ENCODE measurements at places on chromosomes 1 and 21. TPM values are rescaled to one million over a fixed set of nuclear protein-coding genes. Genes with fewer than 3 reads are reported as not detected.

DNA sequence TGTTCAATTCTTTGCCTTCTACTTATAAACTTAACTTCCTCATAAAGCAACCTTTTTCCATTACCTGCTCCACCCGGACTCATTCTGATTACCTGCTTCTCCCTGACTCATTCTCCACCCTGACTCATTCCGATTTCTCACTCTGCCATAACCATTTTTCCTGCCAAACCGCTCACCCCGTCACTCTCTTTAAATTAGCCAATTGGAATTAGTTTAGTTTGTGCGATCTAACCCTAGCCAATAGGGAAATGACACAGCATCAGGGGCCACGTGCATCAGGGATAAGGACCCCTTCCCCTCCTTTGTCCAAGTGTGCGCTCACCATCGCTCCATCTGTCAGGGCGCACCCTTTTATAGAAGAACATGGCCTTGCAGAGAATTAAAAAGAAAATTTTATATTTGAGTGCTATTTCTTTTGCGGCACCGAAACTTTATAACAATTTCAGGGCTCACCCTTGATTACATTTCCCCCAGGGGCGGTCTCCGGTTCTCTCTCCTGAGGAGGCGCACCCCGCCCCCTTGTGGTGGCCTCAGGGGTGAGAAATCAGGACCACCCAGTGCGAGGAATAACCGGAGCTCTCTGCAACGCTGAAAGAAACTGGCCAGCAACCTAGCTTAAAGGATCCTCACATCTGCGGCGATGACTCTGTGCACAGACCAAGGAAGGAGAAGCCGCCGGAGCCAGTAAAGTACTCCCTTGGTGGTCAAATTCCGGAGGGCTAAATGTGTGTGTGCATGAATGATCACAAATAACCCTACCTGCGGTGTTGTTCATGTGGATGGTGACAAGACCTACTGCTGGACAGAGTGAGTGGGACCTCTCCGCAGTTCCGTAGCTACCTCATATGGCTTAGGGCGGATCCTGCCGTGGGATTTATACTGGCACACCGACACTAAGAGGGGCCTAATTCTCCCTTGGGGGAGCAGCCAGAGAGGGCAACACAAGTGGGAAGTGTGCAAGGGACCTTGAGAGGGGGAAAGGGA is 30.3 kb upstream of the CBR3 start:
- H3K27me3 ChIP-seq: no peaks in the 10 kb centered on the region
- H3K36me3 ChIP-seq: no peaks in the 10 kb centered on the region
- H3K4me1 ChIP-seq: peaks cover 3% of the 10 kb centered on the region
- DNase-seq: no peak
- no peak overlapping the region for H3K27ac ChIP-seq

DNA sequence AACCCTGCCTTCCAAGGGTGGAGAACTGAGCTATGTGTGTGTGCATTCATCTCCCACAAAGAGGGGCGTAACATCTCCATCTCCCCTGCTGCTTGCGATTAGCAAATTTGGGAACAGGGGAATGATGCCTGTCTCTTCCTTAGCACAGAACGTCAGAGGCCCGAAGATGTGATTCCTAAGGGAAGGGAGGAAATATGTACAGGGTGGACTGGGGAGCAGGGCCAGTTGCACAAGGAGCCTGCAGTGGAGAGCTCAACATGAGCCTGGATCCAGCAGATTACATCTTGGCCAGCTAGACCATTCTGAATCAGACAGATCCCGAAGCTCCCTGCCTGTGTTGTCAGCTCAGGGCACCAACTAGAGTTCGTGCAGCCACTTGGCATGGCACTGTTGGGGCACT is 118.1 kb downstream of the NGF start:
- H3K27me3 ChIP-seq: no peaks in the 10 kb centered on the region
- H3K4me3 ChIP-seq: no peak overlapping the region
- H3K36me3 ChIP-seq: no peaks in the 10 kb centered on the region
- peaks cover 10% of the 10 kb centered on the region for H3K4me1 ChIP-seq

DNA sequence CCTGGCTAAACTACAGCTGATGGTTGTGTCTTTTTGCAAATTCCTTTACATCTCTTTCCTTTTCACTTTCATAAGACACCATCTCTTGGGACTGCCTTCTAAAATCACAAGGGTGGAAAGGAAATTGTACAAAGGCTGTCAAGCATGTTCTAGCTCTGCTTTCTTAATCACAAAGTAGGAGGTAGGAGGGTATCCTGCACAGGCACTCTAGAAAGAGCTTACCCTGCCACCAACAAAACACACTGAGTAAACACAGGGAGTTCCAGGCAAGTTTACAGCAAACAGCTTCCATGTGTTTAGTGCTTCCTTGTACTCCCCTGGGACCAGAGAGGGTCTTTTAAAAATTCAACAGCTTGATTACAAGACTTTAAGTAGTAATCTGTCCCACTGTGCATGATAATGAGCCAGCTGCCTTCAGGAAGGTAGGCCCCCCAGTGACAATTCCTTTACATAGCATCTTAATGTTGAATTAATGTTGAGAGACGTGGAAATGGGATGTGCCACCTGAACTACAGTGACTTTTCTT is 2.4 kb downstream of the PLPP3 start:
- no peak for DNase-seq
- peaks cover 7% of the 10 kb centered on the region for H3K4me1 ChIP-seq
- no peaks in the 10 kb centered on the region for H3K36me3 ChIP-seq

GRCh38 chr1:1118876-1119220 is 3.0 kb upstream of the C1orf159 start:
- H3K27ac ChIP-seq: no peak overlapping the region
- no peaks in the 10 kb centered on the region for H3K27me3 ChIP-seq
- H3K36me3 ChIP-seq: no peaks in the 10 kb centered on the region
- H3K4me1 ChIP-seq: peaks cover 3% of the 10 kb centered on the region
- no peak for DNase-seq

DNA sequence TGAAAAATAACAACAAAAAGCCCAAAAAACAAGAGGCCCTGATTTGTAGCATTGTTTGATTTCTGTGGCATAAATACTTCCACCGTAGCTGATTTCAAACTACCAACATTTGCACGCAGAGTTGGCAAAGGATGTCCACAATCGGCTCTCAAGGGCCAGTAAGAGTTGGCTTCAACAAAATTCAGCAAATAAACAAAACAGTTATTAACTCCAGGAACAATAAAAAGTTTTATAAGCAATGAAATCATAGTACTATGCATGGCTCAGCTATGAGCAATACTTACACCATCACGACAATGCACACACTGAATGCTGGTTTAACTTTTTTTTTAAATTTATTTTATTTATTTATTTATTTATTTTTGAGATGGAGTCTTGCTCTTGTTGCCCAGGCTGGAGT is 8.7 kb upstream of the COX20 start:
- no peak overlapping the region for H3K27ac ChIP-seq
- H3K36me3 ChIP-seq: no peaks in the 10 kb centered on the region
- H3K4me3 ChIP-seq: no peak overlapping the region
- no peak for DNase-seq
- H3K27me3 ChIP-seq: no peaks in the 10 kb centered on the region

The NIT1 gene
- total RNA-seq: 36.6 TPM

DNA sequence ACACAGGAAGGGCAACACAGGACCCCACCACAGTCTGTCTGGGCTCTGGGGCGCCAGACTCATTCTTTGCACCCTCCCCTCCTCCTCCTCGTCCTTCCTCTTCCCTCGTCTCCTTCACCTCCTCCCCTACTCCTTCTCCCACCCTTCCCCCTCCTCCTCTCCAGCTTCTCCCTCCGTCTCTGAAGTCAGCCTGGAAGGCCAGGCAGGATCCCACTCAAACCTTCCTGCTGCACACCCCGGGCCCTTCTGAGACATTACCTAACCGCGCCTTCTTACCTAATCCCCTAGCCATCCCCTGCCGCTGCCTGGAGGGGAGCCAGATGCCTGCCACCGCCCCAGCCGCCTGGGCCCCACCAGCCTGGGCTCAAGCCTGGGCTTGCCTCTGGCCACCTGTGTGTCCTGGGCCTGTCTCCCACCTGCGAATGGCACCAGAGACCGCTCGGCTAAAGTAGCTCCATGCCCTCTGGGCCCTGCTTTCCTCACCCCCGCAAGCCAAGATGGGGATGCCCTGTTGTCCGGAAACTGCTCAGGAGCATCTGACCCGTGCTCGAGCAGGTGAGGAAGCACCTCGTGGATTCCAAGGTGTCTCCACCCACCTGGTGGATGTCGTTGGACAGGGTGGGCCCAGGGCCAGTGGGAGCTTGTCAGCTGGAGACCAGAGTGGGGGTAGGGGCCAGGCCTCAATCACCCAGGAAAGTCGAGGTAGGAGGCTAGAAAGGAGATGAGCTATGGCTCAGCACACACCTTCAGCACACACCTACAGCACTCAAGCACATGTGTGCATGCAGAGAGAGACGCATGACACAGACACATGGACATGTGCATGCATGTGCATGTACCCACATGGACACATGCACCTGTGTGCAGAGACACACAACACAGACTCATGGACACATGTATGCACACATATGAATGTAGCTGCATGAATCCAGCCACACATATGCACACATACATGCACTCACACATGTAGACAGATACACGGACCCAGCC is 31.9 kb downstream of the WNT9A start:
- H3K4me1 ChIP-seq: peaks cover 8% of the 10 kb centered on the region
- no peak for DNase-seq
- H3K4me3 ChIP-seq: no peak overlapping the region
- no peak overlapping the region for H3K27ac ChIP-seq
- no peaks in the 10 kb centered on the region for H3K36me3 ChIP-seq

The BATF3 gene
- 1.1 TPM for total RNA-seq

DNA sequence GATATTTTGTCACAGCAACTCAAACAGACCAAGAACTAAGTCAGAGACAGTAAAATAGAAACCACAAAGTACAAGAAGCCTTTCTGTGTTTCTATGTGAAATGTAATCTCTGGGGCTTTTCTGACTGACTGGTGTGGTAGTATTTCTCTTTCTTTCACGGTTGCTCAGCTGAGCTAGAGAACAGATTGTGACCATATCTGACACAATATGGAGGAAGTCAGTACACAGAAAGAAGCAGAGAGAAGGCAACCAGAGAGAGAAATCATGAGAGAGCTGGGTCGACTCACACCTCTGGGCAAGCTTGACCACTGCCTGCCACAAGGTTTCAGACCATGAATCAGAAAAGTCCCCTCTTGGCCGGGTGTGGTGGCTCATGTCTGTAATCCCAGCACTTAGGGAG is 208.9 kb upstream of the GREM2 start:
- H3K27me3 ChIP-seq: no peaks in the 10 kb centered on the region
- no peak for DNase-seq
- no peaks in the 10 kb centered on the region for H3K4me1 ChIP-seq

GRCh38 chr1:198153804-198154203 is 3.0 kb upstream of the NEK7 start:
- no peak overlapping the region for H3K27ac ChIP-seq
- H3K4me1 ChIP-seq: no peaks in the 10 kb centered on the region
- no peak overlapping the region for H3K4me3 ChIP-seq
- DNase-seq: no peak
- H3K27me3 ChIP-seq: no peaks in the 10 kb centered on the region
- H3K36me3 ChIP-seq: no peaks in the 10 kb centered on the region

DNA sequence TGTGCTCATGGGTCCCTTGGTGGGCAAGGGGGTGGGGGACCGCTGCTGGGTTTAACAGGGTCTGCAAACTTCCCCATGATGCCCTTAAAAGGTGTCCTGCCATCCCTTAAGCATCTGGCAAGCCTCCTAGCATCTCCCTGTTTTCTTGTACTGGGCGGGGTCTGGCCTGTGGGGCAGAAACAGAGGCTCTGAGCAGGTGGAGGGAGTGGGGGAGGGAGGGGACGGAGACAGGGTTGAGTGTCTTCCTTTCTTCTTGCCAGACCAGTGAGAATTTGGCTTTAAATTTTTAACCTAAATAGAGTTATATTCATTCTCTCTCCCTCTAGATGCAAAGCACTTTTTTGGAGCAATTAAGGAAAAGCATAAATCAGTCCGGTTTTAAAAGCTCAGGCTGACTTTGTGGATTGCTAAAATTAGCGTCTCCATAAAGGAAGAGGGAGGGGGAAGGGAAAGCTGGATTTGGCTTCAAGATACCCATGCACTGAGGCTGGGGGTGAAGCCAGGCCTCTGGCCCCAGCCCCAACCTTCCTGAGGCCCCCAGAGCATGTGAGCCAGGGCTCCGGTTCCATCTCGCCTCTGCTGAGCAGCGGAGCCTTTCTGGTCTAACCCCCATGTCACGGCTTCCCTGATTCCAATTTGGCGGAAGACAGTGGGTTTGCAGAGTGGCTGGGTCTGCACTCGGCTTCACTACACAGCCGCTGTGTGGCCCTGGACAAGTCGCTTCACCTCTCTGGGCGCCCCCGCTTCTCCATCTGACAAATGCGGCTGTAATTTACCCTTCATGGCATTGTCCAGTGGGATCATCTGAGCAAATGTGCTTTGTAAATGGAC is 25.3 kb downstream of the IGSF21 start:
- no peaks in the 10 kb centered on the region for H3K36me3 ChIP-seq
- no peaks in the 10 kb centered on the region for H3K4me1 ChIP-seq
- H3K4me3 ChIP-seq: no peak overlapping the region
- H3K27ac ChIP-seq: no peak overlapping the region

DNA sequence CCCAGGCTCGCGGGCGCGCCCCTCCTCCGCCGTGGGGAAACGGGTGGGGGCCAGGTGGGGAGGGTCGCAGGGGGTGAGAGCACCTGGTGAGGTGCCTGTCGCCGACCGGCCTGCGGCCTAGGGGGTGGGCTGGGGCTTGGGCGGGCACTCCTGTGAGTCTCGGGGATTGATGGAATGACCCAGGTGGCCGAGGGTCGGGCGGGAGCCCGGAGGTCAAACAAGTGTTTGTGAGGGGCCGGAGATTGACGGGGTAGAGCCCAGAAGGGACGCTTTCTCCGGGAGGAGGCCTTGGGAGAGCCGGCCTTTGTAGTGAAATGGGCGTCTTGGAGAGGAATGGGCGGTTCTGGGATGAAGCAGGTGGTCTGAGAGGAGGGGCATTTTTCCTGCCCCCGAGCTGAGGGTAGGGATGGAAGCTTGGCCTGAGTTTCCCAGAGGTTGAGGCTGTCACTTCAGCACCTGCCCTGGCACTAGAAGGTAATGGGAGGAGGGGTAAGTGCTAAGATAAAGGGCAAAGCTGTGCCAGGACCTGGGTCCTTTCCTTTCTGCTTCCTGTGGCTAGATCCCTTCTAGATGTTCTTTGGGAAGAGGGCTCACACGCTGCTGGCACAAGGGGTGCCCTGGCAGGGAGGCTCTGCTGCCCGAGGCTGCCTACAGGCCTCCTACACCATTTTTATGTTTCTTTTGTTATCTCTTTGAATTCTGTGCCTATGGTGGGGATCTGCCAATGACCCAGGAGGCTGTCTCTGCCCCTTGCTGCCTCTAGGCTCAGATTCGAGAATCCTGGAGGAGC is 56.1 kb downstream of the NDUFS5 start:
- no peak for DNase-seq
- H3K4me1 ChIP-seq: peaks cover under 1% of the 10 kb centered on the region
- no peak overlapping the region for H3K27ac ChIP-seq
- H3K27me3 ChIP-seq: no peaks in the 10 kb centered on the region
- peak overlapping the region; percentile 55 for H3K4me3 ChIP-seq

GRCh38 chr1:4658643-4659628 is 4.5 kb downstream of the AJAP1 start:
- H3K36me3 ChIP-seq: no peaks in the 10 kb centered on the region
- no peaks in the 10 kb centered on the region for H3K27me3 ChIP-seq
- H3K27ac ChIP-seq: no peak overlapping the region
- H3K4me3 ChIP-seq: no peak overlapping the region
- H3K4me1 ChIP-seq: peaks cover 1% of the 10 kb centered on the region

The WDR3 gene
- 27.5 TPM for total RNA-seq

- H3K27ac ChIP-seq: no peak overlapping the region
- H3K27me3 ChIP-seq: no peaks in the 10 kb centered on the region
These were observed 136.5 kb upstream of the ETS2 start for GRCh38 chr21:38669186-38669585.
